ENCODE measurements at places on chromosomes 4 and X.

DNA sequence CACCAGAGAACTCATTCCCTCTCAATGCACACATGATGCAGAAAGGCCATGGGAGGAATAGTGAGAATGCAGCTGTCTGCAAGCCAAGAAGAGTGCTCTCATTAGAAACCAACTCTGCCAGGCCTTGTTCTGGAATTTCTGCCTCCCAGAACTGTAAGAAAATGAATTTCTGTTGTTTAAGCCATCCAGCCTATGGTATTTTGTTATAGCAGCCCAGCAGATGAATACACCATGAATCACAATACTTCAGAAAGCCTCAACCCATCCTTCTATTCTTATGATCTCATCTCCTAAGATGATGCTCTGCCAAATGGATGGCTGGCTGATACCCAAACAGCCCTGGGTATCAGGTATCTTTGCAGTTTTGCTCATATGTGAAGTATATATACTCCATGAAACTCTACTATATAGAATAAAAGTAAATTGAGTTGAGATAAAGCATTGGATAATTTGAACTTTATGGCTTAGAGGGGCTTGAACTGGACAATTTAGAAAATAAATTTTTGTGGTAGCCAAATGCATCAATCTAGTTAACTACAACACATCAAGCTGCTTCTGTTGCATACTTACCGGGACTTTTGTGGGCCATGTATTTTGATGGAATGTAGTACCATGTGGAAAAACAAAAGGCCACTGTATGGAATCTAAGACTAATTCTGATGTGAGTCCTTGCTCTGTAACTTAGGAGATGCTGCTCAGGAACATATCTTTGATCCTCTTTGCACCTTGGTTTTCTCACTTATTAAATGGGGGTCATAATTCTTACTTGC is 245.9 kb downstream of the HS3ST1 start:
- DNase-seq, result no peak

- no peak for DNase-seq
Measured at GRCh38 chr4:113633467-113633866, 128.1 kb downstream of the CAMK2D start.

- DNase-seq, result no peak
Measured at GRCh38 chrX:134171661-134172587, 65.1 kb upstream of the CCDC160 start.

DNA sequence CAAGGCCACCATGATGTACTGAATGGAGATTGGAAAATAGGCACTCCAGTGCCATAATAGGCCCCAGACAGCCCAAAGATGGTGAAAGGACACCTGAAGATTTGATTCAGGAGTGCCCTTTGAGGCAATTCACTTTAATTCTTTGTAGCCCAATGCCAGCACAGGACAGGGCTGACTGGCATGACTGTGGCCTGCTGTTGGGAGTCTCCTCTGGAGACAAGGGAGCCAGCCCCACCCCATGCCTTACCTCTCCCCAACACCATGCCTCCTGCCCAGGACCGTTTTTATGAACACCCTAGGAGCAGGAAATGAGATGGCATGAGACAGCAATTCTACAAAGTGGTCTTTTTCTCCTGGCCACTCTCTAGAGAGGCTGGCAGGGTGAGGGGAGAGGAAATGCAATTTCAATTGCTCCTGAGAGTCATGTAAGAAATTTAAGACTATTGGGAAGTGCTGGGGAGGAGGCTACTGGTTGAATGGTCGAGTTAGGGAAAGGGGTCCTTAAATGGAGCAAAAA is 94.2 kb upstream of the MAMLD1 start:
- DNase-seq, result no peak
